ENCODE measurements at places on chromosomes 6 and 20.

GRCh38 chr6:117371492-117371891, 54.2 kb downstream of the ROS1 start:
- no peak for DNase-seq

DNA sequence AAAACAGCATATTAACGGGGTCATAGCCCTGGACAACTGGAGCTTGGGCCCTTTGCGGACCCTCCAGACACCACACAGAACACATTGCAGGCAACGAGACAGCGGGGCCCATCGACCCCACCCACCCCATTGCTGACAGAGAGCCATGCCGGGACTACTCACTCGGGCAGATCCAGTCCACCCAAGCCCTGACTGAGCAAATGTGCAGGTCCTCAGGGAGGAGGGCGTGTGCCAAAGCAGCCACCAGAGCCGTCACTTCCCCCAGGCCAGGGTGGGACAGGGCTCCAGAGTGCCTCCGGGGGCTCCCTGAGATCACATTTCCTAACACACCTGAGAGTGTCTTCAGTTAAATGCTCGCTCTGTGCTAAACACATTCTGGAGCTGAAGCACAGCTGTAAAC, 114.9 kb downstream of the CDH4 start:
- DNase-seq = no peak

GRCh38 chr20:23349338-23350195, 1.0 kb upstream of the NXT1 start:
- no peak for DNase-seq

GRCh38 chr6:37680668-37681067, 17.0 kb downstream of the MDGA1 start:
- DNase-seq = peak; percentile 75

- no peak for DNase-seq
Observed at GRCh38 chr6:140475086-140475485, 1100.6 kb upstream of the CITED2 start.

DNA sequence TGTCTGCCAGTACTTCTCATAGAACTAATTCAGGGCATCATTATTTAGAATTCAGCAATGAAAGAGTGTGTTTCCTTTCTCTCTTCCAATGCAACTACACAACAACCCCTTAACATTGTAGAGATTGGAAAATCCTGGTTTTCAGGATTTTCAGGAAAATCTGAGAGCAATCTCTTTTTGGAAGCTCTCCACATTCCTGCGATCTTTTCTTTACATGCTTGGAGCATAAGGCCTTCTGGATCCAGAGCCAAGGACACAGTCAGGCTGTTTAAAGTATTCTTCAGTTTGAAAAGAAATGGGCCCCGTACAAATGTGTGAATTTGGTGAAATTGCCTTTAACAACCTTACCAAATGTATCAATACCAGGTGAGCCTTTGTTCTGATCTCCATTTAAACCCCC, 469.7 kb downstream of the PKHD1 start:
- no peak for DNase-seq

DNA sequence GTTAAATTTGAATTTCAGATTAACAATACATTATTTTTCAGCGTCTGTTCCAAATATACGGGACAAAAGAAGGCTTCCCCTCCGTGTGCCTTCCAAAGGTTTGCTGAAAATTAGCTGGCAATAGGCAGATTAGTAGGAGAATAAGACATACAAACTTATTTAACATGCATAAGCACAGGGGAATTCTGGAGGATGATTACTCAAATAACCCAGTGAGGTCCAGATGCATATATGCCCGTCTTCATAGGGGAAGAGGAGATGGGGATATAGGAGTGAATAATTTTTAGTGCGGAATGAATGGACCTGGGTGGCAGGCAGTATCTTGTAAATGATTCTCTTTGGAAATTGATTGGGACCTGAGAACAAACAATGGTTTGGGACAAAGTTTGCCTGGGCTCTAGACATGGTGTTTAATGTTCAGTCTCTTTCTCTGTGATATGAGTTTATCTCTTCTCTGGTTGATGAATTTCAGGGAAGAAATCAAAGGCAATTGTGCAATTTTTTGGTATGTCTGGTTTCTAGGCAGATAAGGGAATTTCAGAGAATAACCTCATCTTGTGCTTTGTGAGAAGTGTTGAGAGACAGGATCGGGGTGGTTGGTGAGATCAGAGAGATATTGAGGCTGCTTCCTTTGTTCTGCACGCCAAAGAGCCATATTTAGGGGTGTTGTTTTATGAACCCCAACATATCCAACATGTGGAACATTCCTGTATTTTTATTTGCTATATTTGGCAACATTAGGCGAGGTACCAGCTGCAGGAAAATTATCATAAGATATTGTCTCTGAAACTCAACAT, 63.7 kb downstream of the MKKS start:
- DNase-seq = no peak

DNA sequence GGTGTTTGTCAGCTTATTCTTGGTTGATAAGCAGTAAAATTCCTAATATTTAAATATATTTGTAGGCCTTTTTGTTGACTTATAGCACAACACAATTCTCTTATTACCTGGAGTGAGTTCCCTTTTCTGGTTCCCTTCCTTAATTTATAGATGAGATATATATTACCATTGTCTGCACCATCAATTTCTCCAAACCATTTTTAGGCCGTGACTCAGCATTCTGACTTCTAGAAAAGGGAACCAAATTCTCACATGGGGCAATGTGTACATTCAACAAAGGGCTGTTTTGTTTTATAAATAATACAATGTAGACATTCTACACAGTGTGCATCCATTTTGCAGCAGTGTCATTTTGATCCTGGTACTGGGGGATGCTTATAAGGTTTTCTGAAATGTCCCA, 52.8 kb downstream of the NCOA7 start:
- peak; percentile 89 for DNase-seq

DNA sequence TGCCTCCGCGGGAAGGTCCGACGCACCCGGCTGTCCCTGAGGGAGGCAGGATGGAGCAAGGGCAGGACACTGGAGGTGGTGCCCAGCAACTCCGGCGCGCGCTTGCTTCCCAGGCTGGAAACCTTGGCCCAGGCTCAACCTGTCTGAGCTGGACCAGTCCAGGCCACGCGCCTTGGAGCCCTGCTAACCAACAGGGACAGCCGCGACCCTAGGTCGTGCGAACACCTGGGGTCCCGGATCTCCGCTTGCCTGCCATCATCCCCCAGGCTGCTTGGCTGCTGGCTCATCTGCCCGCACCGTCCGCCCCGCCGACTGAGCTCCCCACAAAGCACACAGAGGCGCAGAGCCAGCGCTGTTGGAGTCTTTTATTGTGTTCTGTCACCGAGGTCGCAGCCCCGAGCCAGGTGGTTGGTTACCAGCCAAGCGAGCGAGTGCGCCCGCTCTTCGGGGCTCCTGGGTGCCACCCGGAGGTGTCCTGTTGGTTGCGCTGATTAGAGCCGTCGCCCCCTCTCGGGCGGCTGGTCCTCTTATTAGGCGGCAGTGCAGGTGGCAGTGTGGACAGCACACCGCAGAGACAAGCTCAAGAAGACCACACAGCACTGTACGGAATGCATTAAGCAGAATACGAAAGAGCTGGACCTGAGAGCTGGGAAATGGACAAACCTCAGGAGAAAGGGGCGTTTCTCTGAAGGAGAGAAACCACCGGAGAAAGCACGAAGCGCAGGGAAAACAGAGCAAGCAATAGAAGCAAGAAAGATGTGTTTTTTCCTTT, 3.8 kb downstream of the COL12A1 start:
- no peak for DNase-seq

- no peak for DNase-seq
Observed at GRCh38 chr20:61558726-61559125, 306.7 kb downstream of the CDH4 start.

DNA sequence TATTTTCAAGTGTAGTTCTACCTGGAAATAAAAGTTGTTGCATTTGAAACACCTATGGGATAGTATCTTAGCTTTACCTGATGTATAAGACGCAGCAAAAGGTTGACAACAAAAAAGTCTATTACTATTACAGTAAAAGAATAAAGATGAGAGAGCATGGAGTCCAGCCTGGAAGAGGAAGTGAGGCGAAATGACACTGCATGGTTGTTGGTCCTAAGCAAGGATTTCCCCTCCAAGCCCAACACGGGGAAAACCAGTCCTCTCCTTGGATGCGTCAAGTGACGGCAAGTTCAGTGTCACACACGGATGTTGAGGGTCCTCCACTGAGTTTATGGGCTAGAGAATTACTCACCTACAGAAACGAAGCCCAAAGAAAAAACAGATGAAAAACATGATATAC, 51.7 kb downstream of the COL11A2 start:
- DNase-seq = no peak

- no peak for DNase-seq
Observed at GRCh38 chr6:158476389-158476788, 83.5 kb upstream of the TMEM181 start.

DNA sequence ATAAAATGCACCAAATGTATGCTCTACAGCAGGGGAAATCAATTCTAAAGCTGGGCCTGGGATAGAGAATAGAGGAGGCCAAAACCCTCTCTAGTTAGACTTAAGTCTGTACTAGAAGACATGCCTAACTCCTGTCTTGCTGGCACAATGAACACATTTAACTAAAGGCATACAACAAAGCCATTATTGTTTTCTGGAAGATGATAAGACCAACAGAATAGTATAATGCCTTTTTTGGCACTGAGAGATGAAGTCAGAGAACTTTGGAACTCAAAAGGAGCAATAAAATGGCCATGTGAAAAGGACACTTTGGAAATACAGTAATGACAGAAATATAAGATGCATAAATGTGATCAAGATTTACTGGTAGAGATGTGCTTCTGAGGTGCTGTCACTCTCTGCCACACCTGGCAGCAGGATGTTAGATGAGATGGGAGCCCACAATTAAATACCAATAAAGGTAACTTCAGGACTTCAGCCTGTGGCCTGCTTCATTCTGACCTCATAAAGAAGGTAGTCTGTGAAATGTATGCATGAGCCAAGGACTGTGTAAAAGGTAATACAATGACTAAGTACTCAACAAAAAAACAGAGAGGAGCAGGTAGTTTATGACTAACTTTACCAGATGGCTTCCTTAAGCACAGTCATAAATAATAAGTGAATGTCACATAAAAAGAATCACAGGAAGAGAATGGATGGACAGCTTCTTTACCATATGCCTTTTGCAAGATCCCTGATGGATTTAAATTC, 333.4 kb downstream of the BCKDHB start:
- DNase-seq = peak; percentile 9

- DNase-seq = no peak
Observed at GRCh38 chr6:88722686-88723085, 240.7 kb downstream of the RNGTT start.

- no peak for DNase-seq
Observed at GRCh38 chr6:70380252-70380651, 33.1 kb upstream of the FAM135A start.

DNA sequence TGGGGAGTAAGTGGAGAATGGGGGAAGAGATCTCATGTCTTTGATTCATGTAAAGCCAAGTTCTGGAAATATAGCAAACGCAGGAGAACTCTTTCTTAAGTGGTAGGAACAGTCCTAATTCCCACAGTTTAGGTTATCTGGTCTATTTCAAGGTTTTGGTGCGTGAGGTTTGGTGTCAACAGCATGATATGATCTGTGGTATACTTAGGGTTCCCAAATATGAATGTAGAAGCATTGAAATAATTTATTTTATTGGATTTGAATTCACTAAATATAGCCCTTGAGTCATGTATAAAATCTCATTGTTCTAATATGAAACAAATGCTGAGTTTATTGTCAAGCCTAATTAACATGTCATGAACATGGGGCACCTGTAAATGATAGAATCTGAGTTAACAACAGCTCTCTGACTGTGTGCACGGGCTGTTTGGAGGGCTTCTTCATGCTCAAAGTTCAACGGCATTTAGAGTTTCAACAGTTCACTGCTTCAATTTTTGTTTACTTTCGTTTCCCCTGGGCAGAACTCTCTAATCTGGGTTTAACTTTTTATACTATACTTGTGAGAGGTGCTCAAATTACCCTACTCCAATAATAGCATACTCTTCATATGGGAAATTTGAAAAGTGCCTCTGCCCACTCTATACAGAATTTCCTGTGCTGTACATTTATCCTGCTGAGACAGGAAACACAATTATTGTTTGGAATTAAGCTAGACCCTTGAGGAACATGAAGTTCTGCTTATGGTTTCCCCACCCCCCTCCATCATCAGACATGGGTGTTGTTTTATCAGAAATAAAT, 236.3 kb upstream of the ZNF217 start:
- DNase-seq = peak; percentile 37

GRCh38 chr6:3357678-3358077, 98.9 kb downstream of the PSMG4 start:
- DNase-seq = no peak

DNA sequence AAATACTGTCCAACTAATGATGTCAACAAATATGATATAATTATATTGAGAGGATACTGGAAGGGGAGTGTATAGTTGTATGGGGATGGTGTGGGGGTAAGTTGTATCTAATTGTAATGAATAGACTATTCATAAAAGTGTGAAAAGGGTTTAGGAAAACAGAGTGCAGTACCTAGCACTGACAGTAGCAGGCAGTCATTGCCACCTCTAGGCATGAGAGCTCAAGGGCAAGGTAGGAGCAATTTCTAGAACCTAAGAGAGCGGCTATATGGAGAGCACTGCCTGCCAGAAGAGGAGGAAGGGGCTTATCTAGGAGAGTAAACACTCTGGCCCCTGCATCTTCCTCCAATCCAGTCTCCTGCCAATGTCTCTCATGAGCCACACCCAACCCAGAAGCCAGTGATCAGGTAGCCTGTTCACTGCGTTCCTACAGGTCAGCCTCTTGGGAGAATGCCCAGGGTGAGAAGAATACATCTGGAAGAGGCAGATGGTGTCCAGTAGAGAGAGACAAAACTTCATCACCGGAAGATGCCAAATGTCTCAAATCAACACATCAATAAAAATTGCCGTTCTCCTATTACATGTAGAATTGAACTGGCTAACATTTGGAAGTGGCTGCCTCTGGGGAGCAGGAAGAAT, 200.0 kb downstream of the LY86 start:
- DNase-seq = no peak

- DNase-seq = peak; percentile 58
Observed at GRCh38 chr6:111566873-111567517, 38.7 kb downstream of the TRAF3IP2 start.

GRCh38 chr6:85092226-85092625, 327.8 kb upstream of the TBX18 start:
- no peak for DNase-seq

- no peak for DNase-seq
Observed at GRCh38 chr6:118588626-118589025, 40.5 kb downstream of the PLN start.

DNA sequence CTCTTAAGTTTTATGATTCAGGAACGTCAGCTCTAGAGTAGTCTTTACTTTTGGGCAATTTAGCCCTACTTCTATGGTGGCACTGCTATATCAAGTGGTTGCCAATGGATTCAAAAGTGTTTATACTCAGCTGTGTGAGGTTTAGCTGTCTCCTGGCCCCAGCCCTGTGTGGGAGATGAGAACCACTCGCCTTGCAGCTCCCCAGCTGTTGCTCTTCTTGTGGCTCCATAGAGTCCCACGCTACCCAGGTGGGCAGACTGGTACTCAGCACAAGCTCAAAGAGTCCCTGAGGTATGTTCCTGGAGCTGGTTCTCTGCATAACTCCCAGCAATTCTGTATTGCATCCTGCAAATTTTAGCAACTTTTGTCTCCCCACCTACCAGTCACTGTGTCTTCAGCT, 59.6 kb downstream of the C6orf118 start:
- no peak for DNase-seq

- DNase-seq = no peak
Observed at GRCh38 chr20:24909086-24909780, 39.8 kb upstream of the CST7 start.

- no peak for DNase-seq
Observed at GRCh38 chr6:169109411-169110220, 144.0 kb downstream of the THBS2 start.
